ENCODE measurements at places on chromosomes 5 and 9.

- peak; percentile 1 for DNase-seq
Observed at GRCh38 chr9:70081120-70081495, 37.5 kb downstream of the MAMDC2 start.

DNA sequence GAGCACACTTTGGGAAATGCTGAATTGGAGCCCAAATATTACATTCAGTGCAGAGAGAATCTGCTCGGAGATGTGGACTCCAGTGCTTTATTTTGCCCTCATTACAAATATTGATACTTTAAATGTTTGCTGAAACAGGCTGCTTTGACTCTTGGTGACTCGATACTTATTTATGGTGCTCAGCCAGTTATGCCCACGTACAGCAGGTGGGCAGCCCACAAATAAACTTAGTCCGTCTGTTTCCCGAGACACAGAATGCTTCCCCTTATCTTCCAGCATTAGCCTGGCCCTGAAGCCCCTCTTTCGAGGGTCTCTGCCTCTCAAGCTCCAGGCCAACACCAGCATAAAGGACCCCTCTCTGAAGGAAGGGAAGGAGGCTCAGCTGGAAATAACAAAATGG lies 158.7 kb downstream of the SMARCA2 start:
- no peak for DNase-seq

DNA sequence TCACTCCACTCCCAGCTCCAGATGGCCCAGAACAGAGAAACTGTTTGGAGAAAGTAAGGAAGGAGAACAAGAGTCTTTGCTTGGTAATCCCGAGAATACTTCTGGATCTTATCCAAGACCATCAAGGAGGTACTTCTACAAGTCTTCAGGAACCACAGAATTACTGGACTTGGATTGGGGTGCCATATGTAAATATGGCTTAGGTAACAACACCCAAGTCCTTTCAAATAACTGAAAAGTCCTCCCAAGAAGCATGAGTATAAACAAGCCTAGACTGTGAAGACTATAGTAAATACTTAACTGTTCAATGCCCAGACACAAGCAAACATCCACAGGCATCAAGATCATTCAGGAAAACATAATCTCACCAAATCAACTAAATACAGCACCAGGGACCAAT lies 170.0 kb downstream of the MCTP1 start:
- no peak for DNase-seq

- no peak for DNase-seq
Observed at GRCh38 chr5:109309326-109310063, 100.3 kb downstream of the PJA2 start.

DNA sequence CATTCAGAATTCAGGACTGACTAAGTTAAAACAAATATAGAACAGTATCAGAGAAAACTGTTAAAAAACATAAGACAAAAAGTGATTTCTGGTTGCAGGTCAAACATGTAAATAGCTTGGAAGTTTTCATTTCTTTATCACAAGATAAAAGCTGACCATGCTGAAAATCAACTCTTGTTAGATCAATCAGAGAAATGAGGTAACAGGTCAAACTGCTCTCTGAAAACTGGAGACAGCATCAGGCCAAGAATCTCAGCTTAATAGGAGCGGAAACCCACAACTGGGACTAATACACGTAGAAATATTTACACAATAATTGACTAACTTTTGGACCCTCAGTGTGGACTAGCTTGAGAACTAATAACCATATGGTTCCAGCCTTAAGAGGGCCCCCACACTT lies 1012.8 kb upstream of the EDIL3 start:
- no peak for DNase-seq

GRCh38 chr5:172199446-172199845 lies 5.5 kb downstream of the EFCAB9 start:
- DNase-seq: no peak

- DNase-seq: peak; percentile 76
Observed at GRCh38 chr5:178537467-178538371, 52.5 kb downstream of the COL23A1 start.

DNA sequence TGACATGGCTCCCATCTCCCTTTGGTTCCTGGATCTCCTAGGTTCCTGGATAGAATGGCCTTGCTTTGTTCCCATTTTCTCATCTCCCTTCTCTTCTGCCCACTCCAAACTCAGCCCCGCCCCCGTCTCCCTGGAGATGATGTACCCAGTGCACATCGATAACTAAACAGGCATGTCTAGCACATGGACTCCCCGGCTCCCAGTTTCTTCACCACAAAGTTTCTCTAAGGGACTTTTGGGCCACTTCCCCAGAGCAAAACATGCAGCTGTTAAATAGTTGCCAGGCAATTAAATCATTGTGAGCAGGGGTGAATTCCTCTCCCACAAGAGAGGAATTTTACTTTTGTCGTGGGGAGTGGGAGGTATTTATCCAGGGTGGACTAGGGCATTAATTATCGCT lies 259.0 kb downstream of the GADD45G start:
- DNase-seq: no peak

- no peak for DNase-seq
Observed at GRCh38 chr5:159734366-159734765, 181.9 kb upstream of the ADRA1B start.

GRCh38 chr5:28473531-28474107 lies 1435.2 kb upstream of the CDH9 start:
- peak; percentile 10 for DNase-seq

DNA sequence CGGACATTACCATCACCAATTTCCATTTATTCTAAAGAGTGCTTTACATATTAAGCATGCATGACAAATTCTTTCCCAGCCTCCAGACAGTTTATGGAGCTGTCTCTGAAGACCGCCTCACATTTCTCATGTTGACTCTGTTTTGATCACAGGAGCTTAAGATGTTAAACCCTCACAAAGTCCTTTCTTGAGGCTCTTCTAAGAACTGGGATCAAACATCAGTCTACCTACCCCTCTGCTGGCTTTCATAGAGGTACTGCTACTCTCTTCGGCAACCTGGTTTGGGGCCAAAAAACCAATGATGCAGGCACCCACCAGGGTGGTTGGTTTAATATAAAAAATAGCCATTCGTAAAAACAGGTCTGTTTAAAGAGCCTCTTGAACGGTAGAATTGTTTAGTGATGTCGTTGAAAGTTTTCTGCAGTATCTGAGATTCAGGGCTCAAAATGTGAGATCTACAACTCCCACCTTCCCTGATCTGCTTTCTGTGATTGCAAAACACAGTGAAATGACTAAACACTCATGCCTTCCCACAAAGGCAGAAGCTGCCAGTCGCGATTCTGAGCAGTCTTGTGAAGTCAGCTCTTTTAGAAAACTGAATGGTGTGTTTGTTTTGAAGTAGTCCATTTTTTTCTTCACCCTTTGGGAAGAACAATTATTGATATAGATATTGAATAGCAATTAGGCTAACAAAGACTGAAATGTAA lies 3.5 kb downstream of the RXFP3 start:
- DNase-seq: peak; percentile 42

GRCh38 chr9:110592044-110592830 lies 12.7 kb upstream of the SVEP1 start:
- DNase-seq: no peak

GRCh38 chr9:133877327-133877726 lies 114.8 kb downstream of the VAV2 start:
- DNase-seq: no peak

- peak; percentile 72 for DNase-seq
Observed at GRCh38 chr5:7886849-7887475, 18.0 kb downstream of the MTRR start.

DNA sequence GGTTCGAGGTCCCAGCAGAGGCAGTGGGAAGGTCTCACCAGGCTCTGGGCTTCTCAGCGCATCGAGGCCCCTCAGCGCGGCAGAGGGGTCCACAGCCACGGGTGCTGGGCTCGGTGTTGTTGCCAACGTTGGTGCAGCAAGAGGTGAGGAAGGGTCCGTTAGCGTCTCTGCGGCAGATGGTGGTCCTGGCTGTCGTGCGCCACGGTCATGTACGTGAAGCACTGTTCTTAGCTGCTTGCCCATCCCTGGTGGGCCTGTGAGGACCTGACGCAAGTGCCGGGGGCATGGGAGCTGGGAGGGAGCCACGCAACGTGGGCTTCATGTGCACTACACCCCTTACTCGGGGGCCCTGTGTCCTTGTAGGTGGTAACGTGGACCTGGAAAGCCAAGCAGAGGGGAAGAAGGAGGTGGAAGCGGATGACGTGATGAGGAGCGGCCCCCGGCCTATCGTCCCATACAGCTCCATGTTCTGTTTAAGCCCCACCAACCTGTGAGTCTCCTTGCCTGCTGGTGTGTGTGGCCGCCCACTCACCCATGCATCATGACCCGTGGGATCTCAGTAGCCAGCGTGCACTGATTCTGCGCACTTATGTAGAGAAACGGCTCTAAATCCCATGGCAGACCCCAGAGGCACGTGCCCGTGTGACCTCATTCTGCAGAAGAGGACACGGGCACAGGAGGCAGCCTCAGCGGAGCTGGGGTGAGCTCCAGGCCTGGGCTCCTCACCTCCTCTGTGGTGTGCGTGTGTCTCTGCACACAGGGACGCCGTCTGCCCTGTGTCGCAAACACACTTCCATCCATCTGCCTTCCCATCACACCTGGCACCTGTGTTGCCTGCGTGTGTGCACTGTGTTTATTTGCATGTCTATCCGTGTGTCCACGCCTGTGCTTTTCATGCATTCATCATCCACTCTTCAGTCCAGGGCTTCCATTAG lies 166.1 kb downstream of the CACNA1B start:
- DNase-seq: no peak

DNA sequence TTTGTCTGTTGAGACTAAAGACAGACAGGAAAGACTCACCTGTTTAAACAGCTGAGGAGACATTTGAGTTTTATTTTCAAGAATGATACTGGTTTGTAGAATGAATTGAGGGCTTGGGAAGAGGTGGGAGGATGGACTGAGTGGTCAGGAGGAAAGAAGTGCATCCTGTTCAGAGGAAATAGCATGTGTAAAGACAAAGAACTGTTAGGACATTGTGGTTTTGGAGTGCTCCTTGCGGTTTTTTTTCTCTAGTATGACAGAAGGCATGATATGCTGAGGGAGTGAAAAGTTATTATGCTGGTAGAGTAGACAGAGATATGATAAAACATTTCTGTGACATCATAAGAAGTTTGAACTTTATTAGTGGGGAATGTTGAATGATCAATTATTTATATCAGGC lies 270.7 kb upstream of the ELAVL2 start:
- peak; percentile 16 for DNase-seq

DNA sequence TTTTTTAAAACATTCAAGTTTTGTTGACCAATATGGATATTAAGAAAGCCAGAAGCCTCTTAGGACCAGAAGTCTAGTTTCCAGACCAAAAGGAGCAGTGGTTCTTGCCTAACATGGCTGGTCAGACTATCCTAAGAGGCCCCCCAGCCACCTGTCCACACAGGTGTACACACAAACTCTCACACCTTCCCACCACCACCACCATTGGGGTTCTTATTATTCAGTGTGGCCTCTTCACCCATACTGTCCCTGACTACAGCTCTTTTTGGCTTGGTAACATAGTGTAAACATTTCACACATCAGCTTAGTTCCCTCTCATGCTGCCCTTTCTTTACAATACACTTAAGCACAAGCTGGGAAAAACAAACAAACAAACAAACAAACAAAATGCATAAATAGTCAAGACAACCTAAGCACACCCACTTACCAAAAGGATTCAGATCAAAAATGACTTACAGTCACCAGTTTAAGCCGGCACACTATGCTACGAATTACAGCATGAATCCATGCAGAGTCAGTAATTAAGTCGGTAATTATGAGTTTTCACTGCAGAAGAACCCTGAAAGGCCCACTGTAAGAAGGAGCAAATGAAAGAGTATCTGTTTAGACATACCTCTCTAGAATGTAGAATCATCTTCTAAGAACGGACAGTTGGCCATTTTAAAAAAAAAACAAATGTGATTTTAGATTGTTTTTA lies 9.5 kb downstream of the LHFPL2 start:
- DNase-seq: no peak

DNA sequence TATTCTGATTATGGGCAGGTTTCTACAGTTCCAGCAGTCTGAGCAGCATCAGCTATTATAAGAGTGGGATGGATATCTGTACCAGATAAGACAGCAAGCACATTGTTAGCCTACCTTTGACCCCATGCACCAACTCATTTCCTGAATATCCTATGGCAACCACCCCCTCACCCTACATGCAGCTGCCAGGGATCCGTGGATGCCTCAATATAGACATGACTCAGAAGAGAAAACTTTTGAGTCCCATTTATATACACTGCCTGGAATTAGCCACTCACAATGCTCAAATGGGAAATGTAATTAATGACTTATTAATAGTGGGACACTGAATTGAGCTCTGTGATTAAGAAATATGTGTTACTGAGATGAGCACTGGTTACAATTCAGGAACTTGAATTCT lies 124.4 kb downstream of the SSBP2 start:
- DNase-seq: peak; percentile 11

DNA sequence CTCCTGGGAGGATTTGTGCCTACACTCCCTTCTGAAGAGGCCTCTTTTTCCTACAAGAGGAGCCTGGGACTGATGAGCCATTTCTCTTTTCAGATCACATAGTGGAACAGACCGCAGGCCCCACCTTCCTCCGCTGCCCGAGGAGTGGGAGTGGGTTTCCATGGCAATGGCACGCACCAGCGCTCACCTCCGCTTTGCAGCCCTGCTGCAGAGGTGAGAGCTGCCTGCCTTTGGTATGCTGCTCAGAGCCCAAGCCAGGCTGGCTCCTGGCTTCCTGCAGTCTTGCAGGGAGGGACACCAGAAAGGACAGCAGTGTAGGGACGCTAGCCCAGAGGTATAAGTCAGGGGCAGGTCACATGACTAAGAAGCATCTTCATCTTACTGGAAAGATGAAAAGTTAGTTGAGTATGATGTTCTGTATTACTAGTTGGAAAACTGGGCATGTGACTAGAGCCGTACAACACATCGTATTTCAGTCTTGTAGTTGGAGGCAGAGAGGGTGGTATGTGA lies 12.4 kb downstream of the PTTG1 start:
- DNase-seq: no peak

DNA sequence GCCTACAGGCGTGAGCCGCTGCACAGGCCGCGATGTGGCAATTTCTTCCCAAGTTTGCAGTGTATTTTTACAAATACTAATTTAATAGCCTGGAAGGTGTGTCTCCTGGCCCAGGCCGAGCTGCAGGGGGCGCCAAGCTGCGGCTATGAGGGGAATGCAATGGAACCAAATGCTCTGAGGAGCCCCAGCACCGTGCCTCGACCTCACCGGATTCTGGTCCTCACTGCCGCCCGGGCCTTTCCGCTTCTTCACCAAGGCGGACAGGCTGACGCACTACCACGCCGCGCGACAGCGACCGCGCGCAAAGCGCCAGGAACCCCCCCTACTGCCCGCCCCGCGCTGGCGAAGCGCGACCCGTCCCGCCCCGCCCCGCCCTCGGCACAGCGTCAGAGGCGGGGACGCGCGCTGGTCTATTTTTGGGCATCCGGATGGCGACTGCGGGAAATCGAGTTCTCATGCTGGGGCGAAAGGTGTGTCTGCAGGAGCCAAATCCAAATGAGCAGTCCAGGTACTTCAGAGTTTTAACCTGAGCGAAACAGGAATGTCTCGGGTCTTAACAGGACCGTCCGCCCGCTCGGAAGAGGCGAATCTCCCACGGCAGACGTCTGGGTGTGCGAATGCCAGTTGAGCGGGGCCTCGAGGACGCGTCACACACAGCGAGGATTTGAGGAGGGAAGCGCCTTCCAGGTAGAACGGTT lies 31.7 kb upstream of the PRXL2C start:
- DNase-seq: no peak

Data from NB4 (cell line).